ENCODE measurements at places on chromosomes 4 and X.

DNA sequence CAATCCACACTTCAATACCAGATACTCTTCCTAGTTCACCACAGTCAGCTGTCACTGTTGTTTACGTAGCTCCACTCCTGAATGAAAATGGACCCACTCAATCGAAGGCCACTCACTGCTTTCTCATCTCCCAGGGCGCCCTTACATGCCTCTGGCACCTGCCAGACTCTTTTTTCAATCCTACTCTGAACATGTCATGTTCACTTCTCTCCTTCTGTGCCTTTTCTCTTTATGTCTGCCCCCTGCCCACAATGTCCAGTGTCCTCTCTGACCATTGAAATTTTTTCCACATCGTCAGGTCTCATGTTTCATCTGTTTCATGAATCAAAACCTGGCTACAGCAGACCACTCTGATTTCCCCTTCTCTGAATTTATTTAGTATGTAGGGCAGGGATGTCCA lies 1.3 kb upstream of the MGAT4D start:
- DNase-seq, result no peak

GRCh38 chrX:137982472-137983172 lies 416.7 kb downstream of the ZIC3 start:
- DNase-seq, result peak; percentile 7

DNA sequence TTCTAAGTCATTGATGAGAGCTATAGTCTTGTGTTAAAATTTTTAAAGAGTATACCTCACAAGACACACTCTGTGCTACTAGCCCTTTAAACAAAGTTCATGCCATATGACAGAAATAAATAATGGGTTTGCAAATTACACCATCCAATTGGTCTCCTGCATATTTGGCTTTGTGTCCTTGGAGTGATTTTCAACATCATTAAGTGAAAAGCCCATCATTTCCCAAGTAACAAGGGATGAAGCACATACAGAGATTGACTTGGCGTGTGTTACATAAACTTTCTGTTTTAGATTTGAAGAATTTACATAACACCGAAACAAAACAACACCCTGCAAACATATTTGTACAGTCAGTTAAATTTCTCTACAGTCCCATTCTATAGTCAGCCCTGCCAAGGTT lies 216.9 kb upstream of the NEIL3 start:
- DNase-seq, result no peak

- no peak for DNase-seq
Measured at GRCh38 chr4:80221161-80221560, 23.9 kb downstream of the PRDM8 start.

GRCh38 chr4:67576538-67576937 lies 18.0 kb downstream of the STAP1 start:
- DNase-seq, result no peak

- DNase-seq, result no peak
Measured at GRCh38 chr4:3873408-3874027, 107.3 kb downstream of the ADRA2C start.

DNA sequence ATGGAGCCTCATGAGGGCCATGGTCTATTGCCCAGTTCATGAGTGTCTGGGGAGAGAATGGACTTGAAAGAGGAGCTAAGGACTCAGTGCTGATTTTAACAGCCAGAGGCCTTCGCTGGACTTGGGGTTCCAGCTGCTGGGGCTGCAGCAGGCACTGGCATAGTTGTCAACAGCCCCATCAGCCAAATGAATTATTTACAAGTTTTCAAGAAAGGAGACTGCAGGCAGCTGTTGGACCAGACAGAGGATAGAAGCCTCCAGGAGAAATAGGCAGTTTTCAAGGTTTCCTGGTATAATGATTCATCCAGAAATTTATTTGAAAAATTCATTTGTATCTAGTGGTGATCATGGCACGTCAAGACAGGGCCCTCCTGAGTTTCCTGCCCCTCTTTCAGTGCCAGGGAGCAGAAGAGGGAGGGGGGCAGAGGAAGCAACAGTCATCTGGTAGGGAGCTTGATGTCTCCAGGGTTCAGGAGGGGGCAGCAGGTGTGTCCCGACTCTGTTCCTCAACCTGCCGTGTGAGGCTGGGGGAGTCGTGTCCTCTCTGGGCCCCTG lies 63.1 kb upstream of the GPR78 start:
- DNase-seq, result no peak

DNA sequence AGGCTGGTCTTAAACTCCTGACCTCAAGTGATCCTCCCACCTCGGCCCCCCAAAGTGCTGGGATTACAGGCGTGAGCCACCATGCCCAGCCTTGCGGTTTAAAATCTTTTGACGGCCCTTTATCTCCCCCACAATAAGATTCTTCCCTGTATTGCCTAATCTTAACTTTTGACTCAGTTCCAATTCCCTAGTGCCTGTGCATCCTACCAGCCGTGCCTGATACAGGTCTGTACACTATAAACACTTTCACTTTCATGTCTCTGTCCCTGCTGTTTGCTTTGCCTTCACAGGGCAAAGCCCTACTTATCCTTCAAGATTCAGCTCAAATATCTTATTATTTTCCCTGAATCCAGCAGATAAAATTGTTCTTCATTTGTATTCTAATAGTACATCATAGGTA lies 74.6 kb downstream of the WDR44 start:
- peak; percentile 6 for DNase-seq

GRCh38 chr4:79917246-79917645 lies 155.8 kb downstream of the ANTXR2 start:
- no peak for DNase-seq

- no peak for DNase-seq
Measured at GRCh38 chr4:186724058-186724863, 605 bp upstream of the FAT1 start.

GRCh38 chr4:40769266-40769665 lies 19.5 kb downstream of the NSUN7 start:
- no peak for DNase-seq

GRCh38 chr4:55906989-55907388 lies 41.8 kb upstream of the CEP135 start:
- no peak for DNase-seq

DNA sequence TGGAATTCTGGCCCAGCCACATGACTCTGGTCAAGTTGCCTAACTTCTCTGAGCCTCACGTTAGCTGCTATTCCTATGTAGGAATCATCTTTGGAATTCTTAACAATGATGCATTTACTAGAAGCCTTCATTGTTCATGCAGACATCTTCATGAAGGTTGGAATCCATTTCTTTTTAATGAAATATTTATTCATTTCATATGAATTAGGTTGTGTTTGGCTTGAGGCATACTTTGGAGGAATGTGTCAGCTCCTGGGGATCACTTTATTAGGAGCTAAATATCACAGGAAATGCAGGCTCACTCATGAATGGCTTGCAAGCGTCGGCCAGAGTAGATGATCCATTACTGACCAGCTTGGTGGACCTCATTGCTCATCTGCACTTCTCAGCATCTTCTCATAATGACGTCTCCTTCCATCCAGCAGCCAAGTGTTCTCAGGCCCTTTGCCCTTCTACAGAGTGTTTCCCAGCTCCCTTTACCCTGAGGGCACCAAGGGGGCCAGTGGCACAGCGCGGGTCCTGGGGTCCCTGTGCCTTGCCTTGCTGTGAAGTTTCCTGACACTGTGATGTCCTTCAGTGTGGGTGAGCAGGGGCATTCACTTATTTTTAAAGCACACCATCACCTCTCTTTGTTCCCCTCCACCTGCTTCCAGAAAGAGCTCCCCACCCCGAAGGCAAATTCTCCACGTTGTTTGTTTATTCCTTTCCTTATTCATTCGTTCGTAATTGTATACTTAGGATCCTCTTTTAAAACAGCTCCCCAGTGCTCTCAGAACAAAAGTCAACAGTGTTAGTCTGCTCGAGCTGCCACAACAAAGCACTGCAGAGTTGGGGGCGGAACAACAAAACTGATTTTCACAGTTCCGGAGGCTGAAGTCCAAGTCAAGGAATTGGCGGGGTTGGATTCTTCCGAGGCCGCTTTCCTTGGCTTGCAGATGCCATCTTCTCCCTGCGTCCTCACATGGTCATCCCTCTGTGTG lies 106.8 kb downstream of the STK32B start:
- DNase-seq, result peak; percentile 6

GRCh38 chrX:24339911-24340310 lies 20.5 kb upstream of the SUPT20HL1 start:
- DNase-seq, result no peak

DNA sequence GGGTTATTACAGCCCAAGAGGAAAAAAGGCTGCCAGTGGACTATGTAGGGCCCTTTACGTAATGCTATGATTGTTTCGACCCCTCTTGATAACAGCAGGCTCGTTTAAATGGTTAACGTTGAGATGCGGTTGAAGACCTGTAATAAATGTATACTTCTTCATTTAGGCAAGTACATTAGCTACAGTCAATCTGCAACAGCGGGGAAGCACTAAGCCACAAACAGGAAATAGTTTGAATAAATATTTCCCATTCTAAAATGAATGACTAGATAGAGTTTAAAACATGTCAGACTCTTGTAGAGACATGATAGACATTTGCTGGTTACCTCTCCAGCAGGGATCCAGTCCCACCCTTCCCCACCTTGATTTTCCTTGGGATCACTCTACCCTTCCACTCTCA lies 38.1 kb upstream of the STIM2 start:
- no peak for DNase-seq

DNA sequence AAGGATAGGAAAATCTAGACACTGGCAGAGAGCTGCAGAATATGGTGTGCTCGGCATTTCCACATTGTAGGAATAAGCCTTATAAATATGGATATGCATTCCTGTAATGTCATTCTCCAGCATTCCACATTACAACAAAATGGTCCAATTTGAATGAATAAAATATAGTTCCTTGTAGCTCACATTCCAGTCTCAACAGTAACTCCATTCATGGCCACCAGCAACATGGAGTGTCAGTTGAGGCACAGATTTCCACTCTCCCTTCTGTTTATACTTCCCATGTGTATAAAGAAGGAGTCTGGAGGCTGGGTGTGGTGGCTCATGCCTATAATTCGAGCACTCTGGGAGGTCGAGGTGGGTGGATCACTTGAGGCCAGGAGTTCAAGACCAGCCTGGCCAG lies 84.5 kb downstream of the AASDH start:
- DNase-seq, result no peak
